ENCODE measurements at places on chromosomes 5 and 9. TPM values are rescaled to one million over a fixed set of nuclear protein-coding genes. Genes with fewer than 3 reads are reported as not detected.
A peak's percentile ranks its signal among the peaks of the same experiment; 100 is the strongest.

The SV2C gene
- not detected for total RNA-seq

The CDKN2A gene
- total RNA-seq: 4.2 TPM

DNA sequence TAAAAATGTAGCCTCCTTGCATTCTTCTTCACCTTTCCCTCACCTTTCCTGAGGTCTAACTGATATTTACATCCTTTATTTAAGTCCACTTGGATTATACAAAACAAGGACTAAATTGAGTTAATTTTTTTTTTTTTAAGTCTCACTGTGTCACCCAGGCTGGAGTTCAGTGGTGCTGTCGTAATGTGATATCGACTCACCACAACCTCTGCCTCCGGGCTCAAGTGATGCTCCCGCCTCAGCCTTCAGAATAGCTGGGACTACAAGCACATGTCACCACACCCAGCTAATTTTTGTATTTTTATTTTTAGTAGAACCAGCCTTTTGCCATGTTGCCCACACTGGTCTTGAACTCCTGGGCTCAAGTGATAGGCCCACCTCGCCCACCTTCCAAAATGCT lies 195.3 kb downstream of the BNC2 start:
- DNase-seq: no peak

GRCh38 chr5:135313405-135313804 lies 85.6 kb downstream of the MACROH2A1 start:
- DNase-seq: no peak

GRCh38 chr5:56530626-56531138 lies 284.7 kb upstream of the MAP3K1 start:
- no peak for DNase-seq

DNA sequence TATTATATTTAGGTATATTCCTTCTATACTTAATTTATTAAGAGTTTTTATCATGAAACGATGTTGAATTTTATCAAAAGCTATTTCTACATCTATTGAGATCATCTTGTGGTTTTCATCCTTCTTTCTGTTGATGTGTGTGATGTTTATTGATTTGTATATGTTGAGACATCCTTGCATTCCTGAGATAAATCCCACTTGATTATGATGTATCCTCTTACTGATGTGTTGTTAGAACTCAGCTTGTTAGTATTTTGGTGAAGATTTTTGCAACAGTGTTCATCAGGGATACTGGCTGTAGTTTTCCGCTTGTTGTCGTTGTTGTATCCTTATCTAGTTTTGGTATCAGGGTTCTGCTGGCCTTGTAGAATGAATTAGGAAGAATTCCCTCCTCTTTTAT lies 213.6 kb downstream of the GDNF start:
- no peak for DNase-seq

DNA sequence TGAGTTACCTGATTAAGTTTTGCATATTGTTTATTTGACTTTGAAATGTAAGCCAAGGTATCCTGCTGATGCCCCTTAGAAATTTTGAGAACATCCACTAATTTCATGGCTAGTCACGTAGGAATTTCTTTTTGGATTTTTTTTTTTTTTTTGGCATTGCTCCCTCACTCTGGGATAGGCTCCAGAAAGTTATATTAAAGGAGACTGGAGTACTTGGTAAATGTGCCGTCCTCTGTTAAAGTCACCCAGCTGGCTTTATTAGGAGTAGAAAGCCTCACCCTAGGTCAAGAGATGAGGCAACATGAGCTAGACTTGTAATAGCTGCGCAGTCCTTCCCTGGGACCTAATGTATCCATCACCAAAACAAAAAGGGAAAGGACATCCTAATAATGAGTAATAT lies 3.1 kb downstream of the KCTD16 start:
- DNase-seq: no peak

GRCh38 chr5:171542525-171543140 lies 123.2 kb downstream of the FGF18 start:
- DNase-seq: no peak

- no peak for DNase-seq
Observed at GRCh38 chr9:70668751-70669150, 254.3 kb upstream of the KLF9 start.

The UGT3A1 gene
- not detected for total RNA-seq

DNA sequence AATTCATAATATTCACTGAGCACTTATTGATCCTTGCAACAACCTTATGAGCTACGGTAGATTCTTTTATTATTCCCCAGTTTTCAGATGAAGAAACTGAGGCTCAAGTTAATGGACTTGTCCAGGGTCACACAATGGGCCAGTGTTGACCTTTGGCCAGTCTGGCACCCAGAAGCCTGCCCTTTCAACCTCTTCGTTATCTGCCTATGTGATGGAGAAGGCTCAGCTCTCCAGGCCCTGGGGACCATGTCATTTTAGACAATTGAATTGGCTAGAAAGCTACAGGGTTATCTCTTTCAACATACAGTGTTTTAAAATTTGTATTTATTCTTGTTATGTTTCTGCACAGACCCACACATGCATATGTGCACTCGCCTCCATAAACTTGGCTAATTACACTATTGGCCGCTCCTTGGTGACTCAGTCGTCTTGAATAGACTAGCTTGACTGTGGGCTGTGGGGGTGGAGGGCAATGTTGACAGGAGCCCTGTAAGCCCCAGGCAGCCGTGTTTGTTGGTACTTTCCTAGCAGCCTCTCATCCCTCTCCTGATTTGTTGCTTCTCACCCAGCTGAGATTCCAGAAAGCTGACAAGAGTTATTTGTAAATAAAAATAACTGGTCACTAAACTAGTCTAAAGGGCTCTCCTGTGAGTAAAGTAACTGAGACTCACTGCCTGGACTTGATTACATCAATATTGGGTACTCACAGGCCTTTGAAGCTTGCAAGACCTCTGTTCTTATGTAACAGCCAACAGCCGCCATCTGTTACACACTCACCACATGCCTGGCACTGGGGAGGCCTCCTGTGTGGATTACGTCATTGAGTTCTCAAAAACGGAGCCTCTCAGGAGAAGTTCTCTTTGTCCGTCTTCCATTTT lies 8.5 kb upstream of the ANGPTL2 start:
- peak; percentile 55 for DNase-seq

- peak; percentile 87 for DNase-seq
Observed at GRCh38 chr5:141413540-141414069, 818 bp downstream of the PCDHGA10 start.

The SHOC1 gene
- total RNA-seq: not detected

- no peak for DNase-seq
Observed at GRCh38 chr9:121478816-121479676, 20.6 kb downstream of the GGTA1 start.

GRCh38 chr9:84744726-84745125 lies 75.2 kb downstream of the NTRK2 start:
- DNase-seq: no peak

GRCh38 chr9:32707326-32707725 lies 71.9 kb upstream of the TAF1L start:
- DNase-seq: no peak

DNA sequence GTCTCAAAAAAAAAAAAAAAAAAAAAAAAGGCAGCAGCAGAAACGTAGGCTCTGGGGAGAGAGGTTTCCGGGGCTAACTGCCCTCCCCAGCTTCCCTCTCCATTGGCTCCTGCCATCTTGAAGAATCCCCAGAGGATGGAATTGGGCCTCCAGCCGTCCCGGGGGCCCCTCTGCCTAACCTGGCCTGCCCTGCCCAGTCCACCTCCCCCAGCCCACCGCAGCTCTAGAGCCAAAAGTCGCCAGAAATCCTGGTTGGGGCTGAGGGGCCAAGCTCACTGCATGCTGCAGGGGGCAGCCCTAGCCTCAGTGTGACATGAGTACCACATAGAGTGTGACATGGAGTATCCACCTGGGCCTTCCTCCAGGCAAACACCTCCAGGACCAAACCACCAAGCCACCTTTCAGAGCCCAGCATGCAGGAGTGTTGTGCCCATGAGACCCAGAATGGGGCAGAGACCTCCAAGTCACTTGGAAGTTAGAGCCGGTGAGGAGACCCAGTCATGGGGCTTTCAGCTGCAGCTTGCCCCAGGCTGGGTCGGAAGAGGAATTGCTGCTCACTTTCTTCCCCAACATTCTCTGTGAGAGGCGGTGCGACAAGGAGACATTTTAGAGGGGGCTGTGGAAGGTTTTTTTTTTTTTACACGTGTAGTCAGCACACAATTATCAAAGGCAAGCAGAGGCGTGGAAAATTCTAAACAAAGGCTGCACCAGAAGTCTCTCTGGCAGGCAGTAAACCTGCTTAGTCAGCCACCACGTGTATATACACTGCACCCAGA lies 17.6 kb downstream of the CD74 start:
- DNase-seq: no peak

DNA sequence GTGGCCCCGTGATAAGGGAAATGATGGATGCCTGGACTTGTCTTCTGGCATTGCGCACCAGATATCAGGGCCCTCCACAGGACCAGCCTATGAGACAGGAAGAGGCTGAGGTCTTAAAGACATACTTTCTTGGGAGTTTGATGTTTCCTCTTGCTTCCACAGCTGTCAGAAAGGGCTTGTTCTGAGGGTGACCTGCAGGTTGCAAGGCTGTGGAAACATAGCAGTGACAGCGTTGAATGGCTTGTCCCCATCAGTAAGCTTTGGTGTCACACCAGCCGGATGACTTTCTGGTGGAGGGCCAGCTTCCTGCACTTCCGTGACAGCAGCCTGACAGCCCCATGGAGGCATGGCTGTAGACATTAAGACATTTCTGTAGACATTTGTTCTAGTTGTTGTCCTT lies 143.2 kb downstream of the C9orf152 start:
- DNase-seq: no peak

The KIAA1958 gene
- 6.1 TPM for total RNA-seq

DNA sequence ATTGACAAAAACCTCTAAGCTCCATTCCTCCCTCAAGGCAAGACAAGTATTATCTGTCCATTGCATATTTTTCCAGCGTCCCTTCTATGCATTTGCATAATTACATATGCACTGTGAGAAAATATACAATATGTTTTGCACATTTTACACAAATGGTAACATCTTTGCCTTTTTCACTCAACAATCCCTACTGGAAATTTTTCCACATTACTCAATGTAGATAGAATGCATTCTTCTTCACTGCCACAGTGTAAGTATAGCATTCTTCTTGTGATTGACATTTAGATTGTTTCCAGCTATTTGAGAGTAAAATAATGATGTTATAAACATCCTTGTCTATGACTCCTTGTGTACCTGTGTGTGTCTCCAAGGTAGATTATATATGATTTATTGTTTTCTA lies 205.0 kb downstream of the SLIT3 start:
- DNase-seq: no peak

DNA sequence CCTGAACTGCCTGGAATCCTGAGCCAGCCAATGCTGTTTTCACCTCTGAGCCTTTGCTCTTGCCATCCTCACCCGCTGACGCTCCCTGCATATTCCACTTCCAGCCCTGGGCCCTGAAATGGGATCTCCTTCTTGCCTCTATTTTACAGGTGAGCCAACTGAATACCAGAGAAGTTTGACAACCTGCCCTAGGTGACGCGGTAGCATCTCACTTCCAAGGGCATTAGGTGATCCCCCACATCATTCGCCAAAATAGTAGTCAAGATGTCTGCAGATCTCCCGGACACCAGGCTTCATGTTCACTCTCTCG lies 43.5 kb downstream of the FOXI1 start:
- peak; percentile 73 for DNase-seq

GRCh38 chr5:100900796-100901781 lies 2.0 kb downstream of the ST8SIA4 start:
- DNase-seq: no peak

The VDAC1 gene
- total RNA-seq: 165 TPM

DNA sequence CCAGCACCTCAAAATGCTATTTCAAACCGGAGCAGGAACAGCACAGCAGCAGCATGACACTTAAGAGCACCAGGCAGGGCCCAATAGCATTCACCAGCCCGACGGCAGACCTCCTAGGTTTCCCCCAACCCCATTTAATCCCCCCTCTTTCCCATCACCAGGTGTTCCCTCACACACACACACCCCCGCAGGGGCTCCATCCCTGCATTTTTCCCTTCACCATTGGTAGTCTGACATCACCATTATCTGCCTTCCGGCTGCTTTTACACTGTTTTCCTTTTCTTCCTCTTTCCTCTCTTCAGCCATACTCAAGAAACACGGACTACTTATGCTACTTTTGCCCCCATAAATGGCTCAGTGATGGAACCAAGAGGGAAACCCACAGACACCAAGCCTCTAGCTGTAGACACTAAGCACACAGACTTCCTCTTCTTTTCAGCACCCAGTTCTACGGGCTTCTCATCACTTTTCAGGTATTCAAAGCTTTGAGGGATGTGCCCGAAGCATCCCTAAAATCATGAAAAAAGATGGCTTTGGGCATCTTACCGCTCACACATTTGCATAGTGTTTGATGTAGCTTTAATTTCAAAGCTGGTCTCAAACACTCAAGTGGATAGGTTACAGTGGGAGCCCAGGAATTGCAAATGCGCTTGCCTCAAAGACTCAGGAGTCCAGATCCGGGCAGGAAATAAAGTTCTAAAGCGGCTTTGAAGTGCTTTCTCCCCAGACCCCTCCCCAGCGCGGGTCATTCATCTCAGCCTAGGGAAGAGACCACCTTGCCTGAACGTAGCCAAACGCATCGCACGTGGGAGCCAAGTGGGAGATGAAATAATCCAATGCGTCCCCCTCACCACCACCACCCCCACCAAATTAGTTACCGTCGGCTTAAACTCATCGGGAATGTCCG lies 141.5 kb downstream of the TSSK1B start:
- no peak for DNase-seq

All from mesenteric fat pad (tissue), 1 donor.